ENCODE measurements at places on chromosomes 2 and 18. TPM values are rescaled to one million over a fixed set of nuclear protein-coding genes. Genes with fewer than 3 reads are reported as not detected.
A peak's percentile ranks its signal among the peaks of the same experiment; 100 is the strongest.

DNA sequence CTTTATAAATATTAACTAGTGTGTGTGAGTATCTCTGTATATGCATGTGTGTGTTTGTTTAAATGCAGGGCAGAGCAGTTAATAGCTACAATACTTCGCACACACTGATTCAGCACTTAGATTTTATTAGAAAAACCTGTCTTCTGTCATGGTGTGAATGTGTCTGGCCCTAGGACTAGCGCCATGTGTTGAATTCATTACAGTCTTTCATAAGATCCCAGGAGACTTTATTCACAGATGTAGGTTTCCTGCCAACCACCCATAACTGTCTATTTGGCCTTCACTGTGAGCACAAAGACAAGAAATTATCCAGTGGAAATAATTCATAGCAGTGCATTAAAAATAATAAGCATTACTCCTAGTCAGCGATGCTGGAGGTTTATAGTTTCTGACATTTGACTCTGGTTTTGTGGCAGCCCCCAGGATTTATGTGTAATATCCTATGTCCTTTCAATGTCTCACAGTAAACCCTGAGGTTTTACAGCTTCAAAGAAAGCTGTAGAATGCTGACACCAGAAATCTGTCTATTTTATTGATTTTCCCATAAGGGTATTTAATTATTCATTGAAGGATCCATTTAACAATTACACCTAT is 93.9 kb downstream of the ZNF804A start:
- no peak for DNase-seq
- no peak overlapping the region for H3K27ac ChIP-seq
- no peaks in the 10 kb centered on the region for H3K36me3 ChIP-seq
- no peaks in the 10 kb centered on the region for H3K4me1 ChIP-seq

DNA sequence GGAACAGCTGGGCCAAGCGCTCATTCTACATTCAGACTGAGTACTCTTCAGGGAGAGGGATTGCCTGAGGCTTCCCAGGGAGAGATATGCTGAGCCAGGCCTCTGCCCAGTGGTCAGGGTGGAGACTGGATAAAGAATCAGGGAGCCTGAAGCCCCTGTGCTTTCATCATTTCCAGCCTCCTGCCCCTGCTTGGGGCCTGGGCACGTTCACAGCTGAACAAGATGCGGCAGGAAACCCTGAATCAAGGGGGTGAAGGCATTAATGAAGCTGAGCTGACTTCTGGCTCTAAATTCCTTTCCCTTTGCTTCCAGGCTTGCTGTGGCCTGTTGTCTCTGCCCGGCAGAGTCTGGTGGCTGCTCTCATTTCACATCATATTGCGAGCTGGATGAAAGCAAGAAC is 35.0 kb downstream of the RPL37A start:
- no peak overlapping the region for H3K27ac ChIP-seq
- no peaks in the 10 kb centered on the region for H3K27me3 ChIP-seq
- no peak for DNase-seq
- no peaks in the 10 kb centered on the region for H3K4me1 ChIP-seq

EVA1A gene
- not detected for total RNA-seq

DNA sequence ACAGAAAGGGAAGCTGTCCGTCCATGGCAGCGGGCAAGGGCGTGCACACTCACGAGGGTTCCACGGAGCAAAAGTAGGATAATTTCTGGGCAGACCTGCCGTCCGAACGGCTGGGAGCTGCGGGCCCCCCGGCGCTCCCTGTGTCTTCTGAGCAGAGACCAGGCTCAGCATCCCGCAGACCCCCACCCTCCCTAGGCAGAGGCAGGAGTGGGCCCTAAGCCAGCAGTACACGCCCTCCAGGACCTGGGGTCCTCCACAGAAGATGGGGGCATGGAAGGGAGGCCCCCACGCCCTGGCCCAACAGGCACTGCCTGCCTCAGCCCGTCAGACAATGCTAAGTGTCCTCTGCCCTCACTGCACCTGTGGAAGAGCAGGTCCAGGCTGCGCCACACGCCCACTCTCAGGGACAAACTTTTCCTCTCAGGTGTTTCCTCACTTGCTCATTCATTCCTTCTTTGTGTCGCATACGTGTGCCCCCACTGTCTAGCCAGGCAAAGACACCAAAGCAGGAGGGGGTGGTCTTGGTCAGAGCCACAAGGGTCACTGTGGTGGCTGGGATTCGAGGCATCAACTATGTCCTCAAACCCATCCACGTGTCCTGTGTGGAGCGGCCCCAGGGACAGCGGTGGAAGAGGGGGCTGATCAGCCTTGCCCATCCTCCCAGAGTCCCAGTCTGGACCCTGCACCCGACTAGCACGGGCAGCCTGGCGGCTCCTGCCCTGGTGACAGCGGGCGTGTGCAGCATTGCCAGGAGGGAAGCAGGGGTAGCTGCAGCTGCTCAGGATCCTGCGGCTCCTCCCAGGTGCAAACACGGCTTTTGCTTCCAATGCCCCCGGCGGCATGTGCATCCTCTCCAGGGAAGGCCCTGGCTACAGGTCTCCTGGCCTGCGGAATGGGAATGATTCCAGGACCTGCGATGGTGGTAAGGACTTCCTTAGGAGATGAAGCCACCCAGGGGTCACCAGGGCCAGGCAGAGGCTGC is 2.4 kb upstream of the GPC1 start:
- H3K4me3 ChIP-seq, result no peak overlapping the region
- no peak overlapping the region for H3K27ac ChIP-seq
- H3K4me1 ChIP-seq, result peaks cover 12% of the 10 kb centered on the region
- DNase-seq, result no peak

GRCh38 chr2:9205963-9206948 is at the start of gene ASAP2:
Gene ASAP2 (plus strand): TSS chr2:9206812. CDS start chr2:9207105, 293 bp downstream.
- H3K27me3 ChIP-seq, result peaks cover 9% of the 10 kb centered on the region
- peak within 1 kb of the TSS; percentile 37 for H3K4me3 ChIP-seq
- peak within 1 kb of the TSS; percentile 25 for H3K27ac ChIP-seq
- H3K4me1 ChIP-seq, result no peaks in the 10 kb centered on the region
- no peaks in the 10 kb centered on the region for H3K36me3 ChIP-seq
- peak; percentile 16 for DNase-seq

DNA sequence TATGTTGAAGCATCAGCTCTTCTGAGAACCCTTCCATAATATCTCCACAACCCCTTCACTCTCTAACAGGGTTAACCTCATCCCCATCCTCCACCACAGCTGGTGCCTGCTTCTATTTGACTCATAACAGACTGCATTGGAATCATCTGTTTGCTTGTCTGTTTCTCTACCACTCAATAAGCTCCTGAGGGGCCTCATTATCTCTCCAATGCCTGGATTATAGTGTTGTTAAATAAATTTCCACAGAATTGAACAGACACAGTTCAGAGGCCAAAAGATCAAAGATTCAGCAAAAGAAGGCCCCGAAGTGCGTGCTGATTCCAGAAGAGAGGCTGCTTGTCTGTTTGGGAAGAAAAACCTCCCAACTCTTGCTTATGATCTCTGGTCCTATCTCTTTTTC is 33.7 kb upstream of the FAM98A start:
- DNase-seq, result no peak
- no peak overlapping the region for H3K4me3 ChIP-seq
- no peaks in the 10 kb centered on the region for H3K27me3 ChIP-seq
- H3K36me3 ChIP-seq, result no peaks in the 10 kb centered on the region

DNA sequence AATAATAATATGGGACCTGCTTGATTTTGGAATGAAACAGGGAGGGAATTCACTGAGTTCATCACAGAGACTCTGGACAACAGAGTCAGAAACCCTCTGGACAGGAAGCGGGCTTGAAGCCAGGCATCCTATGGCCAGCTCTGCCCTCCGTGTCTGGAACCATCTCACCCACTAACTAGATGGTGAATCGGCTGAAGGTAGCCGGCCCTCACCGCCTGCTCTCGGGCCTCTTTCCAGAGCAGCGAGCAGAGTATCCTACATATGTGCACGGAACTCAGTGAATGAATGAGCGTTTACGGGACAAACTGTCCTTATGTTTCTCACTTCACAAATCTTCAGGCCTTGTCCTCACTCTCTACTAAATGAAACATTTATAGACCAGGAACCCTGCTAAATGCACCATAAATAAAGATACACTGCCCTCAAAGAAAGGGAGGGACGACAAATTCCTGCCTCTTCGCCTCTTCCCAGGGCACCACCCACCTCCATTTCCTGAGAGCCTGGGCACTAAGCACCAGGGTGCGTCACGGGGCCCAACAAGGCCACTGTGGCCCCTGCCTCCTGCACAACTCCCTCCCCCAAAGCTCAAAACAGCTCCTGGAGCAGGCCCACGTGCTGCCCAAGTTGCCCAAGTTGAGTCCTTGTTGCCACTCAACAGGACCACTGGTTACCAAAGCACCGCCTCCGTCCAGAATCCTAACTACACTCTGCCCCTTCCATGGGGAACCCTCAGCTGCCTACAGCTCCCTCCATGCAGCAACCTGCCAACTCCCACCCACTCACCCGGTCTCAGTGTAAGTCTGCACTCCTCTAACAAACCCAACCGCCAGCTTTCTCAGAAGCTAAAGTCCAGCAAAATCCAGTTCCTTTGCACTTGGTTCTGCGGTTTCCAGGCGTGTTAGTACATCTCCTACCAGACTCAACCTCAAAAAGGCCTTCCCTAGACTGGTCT is 1.7 kb downstream of the TBC1D8 start:
- H3K36me3 ChIP-seq, result no peaks in the 10 kb centered on the region
- peaks cover 26% of the 10 kb centered on the region for H3K4me1 ChIP-seq
- H3K4me3 ChIP-seq, result no peak overlapping the region
- no peak for DNase-seq
- H3K27me3 ChIP-seq, result peaks cover 7% of the 10 kb centered on the region

OSR1 gene
- total RNA-seq, result not detected

GRCh38 chr2:144694456-144694855 is 174.5 kb upstream of the ZEB2 start:
- no peak overlapping the region for H3K27ac ChIP-seq
- H3K4me3 ChIP-seq, result no peak overlapping the region
- no peaks in the 10 kb centered on the region for H3K36me3 ChIP-seq
- no peaks in the 10 kb centered on the region for H3K4me1 ChIP-seq

GRCh38 chr2:188328419-188328818 is 36.7 kb downstream of the GULP1 start:
- no peaks in the 10 kb centered on the region for H3K36me3 ChIP-seq
- no peak overlapping the region for H3K27ac ChIP-seq
- DNase-seq, result no peak
- H3K27me3 ChIP-seq, result no peaks in the 10 kb centered on the region
- no peaks in the 10 kb centered on the region for H3K4me1 ChIP-seq

STAM2 gene
- 19.6 TPM for total RNA-seq

- no peaks in the 10 kb centered on the region for H3K4me1 ChIP-seq
- H3K27ac ChIP-seq, result no peak overlapping the region
- H3K27me3 ChIP-seq, result no peaks in the 10 kb centered on the region
- no peak overlapping the region for H3K4me3 ChIP-seq
Measured at GRCh38 chr2:50535971-50536759, 495.8 kb downstream of the NRXN1 start.

GRCh38 chr2:237323656-237324055 is 90.3 kb downstream of the COL6A3 start:
- H3K4me3 ChIP-seq, result no peak overlapping the region
- no peak overlapping the region for H3K27ac ChIP-seq
- DNase-seq, result no peak
- no peaks in the 10 kb centered on the region for H3K27me3 ChIP-seq

DNA sequence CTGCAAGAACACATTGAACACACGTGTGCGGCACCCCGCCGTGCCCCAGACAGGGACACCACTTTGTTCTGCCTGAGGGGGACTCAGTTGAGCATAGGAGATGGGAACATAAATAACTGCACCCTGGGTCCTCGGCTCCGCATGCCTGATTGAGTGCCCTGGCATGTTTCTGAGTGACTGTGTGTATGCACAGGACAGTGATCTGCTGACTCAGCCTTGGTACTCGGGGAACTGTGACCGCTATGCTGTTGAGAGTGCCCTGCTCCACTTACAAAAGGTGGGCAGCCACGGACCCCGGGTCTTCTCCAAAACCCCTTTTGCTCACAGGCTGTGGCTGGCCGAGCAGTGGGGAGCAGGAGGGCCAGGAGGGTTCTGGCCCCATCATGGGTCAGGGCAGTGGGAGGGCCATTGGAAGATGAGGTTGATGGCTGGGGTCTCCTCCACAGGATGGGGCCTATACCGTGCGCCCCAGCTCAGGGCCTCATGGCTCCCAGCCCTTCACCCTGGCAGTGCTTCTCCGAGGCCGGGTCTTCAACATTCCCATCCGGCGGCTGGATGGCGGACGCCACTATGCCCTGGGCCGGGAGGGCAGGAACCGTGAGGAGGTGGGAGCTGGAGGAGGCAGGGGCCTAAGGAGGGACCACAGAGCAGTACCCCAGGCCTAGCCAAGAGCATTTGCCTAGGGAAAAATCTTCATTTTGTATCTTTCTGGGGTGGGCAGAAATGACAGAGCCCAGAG is 16.9 kb downstream of the SH2D6 start:
- DNase-seq, result no peak
- H3K4me1 ChIP-seq, result peaks cover 22% of the 10 kb centered on the region
- no peaks in the 10 kb centered on the region for H3K27me3 ChIP-seq
- no peaks in the 10 kb centered on the region for H3K36me3 ChIP-seq
- H3K27ac ChIP-seq, result no peak overlapping the region

IFIH1 gene
- total RNA-seq, result 16.8 TPM

- DNase-seq, result no peak
- no peak overlapping the region for H3K4me3 ChIP-seq
- H3K27me3 ChIP-seq, result no peaks in the 10 kb centered on the region
- H3K27ac ChIP-seq, result no peak overlapping the region
- no peaks in the 10 kb centered on the region for H3K36me3 ChIP-seq
Measured at GRCh38 chr18:78770139-78770822, 209.3 kb upstream of the SALL3 start.

DNA sequence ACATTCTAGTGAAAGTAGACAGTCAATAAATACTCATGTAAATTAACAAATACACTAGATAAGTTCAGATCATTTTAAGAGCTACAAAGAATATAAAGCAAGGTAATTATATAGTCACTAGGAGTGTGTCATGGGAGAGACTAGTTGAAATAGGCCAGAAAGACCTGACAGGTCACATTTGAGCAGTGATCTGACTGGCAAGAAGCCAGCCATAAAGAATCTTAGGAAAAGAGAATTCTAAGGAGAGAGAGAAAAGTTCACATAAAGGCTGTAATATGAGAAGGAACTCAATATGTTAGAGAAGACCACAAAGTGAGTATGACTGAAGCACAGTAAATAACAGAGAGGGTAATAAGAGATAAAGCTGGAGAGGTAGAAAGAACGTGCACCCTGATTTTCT is 31.2 kb downstream of the VSNL1 start:
- no peaks in the 10 kb centered on the region for H3K36me3 ChIP-seq
- no peaks in the 10 kb centered on the region for H3K27me3 ChIP-seq
- no peaks in the 10 kb centered on the region for H3K4me1 ChIP-seq
- no peak for DNase-seq
- H3K27ac ChIP-seq, result no peak overlapping the region

DNA sequence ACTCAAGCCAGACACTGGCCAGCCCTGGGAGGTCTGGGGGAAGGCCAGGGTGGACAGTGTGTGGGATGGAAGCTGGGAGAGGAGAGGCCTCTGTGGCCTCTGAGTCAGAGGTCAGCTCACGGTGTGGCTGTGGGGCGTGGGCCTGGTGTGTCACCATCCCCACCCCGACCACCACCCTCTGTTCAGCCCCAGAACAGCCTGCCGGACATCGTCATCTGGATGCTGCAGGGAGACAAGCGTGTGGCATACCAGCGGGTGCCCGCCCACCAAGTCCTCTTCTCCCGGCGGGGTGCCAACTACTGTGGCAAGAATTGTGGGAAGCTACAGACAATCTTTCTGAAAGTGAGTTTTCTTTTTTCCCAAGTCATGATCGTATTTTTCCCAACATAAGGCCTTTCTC is 110.5 kb downstream of the DYSF start:
- no peaks in the 10 kb centered on the region for H3K36me3 ChIP-seq
- DNase-seq, result no peak
- H3K4me3 ChIP-seq, result no peak overlapping the region
- no peak overlapping the region for H3K27ac ChIP-seq
- H3K4me1 ChIP-seq, result no peaks in the 10 kb centered on the region
- H3K27me3 ChIP-seq, result no peaks in the 10 kb centered on the region

All from CD8-positive, alpha-beta memory T cell (primary cell).